T-helper 9 cell (primary cell): ENCODE measurements at places on chromosomes 7 and 10.
A peak's percentile ranks its signal among the peaks of the same experiment; 100 is the strongest.

DNA sequence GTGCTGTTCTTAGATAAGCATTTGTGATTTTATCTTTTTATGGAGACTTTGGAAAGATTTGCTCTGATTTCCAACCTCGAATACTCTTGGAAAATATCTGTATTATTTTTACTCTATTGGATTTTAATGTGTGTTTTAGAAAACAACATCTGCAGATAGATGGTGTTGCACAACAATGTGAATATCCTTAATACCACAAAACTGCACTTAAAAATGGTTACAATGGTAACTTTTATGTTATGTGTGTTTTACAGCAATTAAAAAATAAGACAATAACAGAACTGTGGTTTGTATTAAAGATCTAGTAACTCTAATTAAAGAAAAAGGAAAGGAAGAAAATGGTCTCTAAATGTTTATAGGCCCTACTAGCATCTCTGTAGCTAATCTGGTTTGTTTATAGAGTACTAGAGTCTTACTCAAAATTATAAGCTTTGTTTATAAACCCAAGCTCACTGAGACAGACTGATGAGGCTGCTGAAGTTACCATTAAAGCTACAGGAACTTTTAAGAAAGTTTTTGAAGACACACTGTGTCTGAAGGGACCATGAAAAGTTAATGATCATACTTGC, 74.6 kb upstream of the CC2D2B start:
- DNase-seq: no peak

DNA sequence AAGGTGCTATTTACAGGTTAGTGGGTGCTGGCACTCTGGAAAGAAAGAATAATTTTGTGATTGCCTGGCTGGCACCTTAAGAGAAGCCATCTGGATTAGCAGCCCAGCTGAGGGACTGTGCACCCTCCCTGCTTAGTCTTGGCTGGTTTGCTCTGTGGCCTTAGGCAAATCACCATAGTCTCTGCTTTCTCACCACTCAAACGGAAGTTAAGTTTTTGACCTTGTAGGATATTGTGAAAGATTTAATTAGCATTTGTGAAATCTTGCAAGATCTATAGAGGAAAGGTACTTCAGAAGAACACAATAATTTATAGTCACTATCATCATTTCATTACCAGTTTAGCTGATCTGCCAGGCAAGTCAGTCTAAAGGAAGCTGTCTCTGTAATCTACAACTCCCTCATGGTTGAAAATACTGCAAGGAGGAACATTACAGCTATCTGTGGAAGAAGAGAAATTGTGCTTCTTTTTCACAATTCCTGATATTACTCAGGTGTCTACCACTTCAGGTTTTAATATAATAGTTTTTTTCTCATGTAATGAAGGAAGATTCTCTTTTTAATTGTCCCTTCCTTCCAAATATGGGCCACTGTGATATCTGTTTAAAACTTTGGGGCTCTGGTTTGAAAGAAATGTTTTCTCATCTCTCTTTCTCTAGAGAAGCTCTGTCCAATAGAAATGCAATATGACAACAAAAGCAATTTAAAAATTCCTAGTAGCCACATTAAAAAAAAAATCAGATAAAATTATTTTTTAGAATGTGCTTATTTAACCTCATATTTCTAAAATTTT, 219.6 kb downstream of the PTEN start:
- no peak for DNase-seq

- DNase-seq: no peak
Observed at GRCh38 chr10:119863951-119864565, 8.6 kb downstream of the MCMBP start.

DNA sequence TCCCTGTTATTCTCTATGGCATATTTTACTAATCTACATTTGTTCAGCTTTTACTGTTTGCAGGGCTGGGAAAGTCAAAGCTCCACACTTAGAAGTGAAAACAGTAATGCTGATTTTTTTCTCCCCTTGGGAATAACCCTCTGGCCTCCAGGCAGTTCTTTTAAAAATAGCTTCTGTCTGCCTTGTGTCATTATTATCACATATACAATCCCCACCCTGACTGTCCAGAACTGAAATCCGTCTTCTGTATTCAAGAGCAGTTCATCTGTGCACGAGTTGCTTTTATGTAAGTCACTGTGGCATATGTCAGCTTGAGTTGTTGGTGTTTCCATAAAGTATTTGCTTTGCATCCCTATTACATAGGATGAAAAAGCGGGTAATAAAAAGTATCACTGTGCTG, 1221.1 kb upstream of the CELF2 start:
- no peak for DNase-seq

GRCh38 chr7:69693042-69693441, 94.8 kb downstream of the AUTS2 start:
- no peak for DNase-seq

- DNase-seq: no peak
Observed at GRCh38 chr10:31708474-31708873, 220.2 kb downstream of the ARHGAP12 start.

DNA sequence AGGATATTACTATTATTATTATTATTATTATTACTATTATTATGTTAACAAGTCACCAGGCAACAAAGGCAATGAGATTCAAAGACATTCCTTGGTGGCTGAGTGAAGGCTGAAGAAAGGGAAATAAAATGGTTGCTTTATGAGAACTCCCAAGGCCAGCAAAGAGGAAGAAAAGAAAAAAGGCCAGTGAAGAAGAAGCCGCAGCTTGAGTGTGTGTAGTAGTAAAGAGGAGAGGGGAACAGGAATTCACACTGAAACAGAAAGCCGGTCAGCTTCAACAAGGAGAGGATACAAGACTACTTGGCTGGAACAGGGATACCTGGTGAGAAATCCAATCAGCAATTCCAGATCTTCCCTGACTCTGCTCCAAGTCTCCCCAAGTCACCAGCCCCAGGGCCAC, 42.4 kb downstream of the PLXNA4 start:
- DNase-seq: no peak

GRCh38 chr7:112049555-112050249, 156.5 kb downstream of the DOCK4 start:
- no peak for DNase-seq

DNA sequence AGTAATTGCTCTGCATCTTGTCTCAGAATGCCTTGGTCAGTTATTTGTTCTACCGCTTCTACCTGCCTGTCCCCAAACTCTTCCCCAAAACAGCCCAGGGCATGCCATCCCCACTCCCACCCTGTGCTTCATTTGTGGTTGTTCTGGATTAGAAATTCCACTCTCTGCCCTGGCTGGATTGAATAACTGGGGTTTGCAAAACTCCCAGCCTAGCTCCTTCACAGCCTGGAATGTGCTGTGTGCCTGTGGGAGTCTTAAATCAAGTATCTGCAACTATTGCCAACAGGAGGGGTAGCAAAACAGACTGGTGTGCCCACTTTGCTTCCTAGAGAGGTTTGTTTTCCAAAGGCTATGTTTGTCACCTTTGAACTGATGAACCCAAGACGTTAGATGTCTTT, 24.2 kb downstream of the TSPAN15 start:
- no peak for DNase-seq

- no peak for DNase-seq
Observed at GRCh38 chr7:7220821-7221220, 38.5 kb downstream of the C1GALT1 start.

- peak; percentile 13 for DNase-seq
Observed at GRCh38 chr10:33010132-33011037, 52.4 kb upstream of the ITGB1 start.

DNA sequence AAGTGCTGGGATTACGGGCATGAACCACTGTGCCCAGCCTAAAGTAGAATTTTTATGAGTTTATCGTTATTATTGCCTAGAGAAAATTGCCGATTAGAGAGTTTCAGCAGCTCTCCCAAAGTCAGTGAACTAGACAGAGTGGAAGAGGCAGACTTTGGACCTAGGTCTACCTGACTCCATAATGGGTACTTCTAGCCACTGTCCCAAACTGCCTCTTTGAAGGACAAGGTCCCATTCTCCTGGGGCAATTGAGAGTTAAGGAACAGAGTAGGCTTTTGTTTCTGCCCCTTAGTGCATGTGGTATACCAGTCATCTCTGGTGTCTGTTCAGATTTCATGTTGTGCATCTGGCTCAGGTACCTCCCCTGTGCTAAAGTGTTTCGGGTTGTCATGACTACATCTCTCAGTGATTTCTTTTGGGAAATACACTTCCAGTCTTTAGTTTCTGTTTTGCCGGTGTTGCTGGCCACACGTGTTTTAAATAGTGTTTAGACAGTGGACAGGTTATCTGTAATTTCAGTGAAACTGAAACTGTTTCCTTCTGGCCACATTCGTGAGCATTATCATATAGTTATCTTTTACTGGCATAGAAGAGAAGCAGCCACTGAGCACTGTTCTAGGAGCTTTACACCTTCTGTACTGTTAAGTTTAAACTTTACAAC, 4.7 kb downstream of the TMEM236 start:
- DNase-seq: no peak

DNA sequence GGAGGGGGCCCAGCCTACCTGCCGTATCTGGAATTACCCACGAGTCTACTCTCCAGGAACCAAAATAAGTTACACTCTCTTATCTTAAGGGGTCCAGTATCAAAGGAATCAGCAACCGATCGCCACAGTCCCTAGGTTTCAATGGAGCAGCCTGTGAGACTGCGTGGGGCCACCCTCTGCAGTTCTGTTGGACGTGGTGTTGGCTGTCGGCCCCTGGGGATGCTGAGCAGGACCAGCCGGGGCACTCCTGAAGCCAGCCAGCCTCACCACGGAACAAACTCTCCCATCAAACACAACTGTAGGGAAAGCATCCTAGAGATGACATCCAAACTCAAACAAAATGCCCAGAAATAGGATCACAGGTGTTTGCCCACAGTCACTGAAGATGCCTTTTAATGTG, 25.5 kb upstream of the ABLIM1 start:
- DNase-seq: no peak

GRCh38 chr7:34740840-34741239, 82.8 kb downstream of the NPSR1 start:
- no peak for DNase-seq

GRCh38 chr7:120915314-120916105, 35.1 kb upstream of the ING3 start:
- DNase-seq: no peak

DNA sequence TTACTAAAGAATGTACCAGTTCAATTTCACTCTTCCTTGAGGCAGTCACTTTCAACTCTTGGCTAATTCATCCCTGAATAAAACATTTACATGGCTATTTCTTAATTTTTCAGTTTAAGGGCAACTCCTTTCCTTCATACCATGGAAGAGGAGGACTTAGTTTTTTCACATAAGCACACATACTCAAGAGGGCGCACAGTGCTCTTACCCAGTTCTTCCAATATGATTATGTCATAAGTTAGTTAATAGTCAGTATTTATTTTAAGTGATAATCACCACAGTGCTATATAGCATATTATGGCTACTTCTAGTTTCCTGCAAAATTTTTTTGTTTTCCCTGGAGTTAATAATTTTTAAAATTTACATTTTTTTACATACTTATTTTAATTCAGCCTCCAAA, 58.6 kb downstream of the SND1 start:
- DNase-seq: no peak

GRCh38 chr10:110350812-110351211, 46.1 kb upstream of the SMNDC1 start:
- DNase-seq: no peak

DNA sequence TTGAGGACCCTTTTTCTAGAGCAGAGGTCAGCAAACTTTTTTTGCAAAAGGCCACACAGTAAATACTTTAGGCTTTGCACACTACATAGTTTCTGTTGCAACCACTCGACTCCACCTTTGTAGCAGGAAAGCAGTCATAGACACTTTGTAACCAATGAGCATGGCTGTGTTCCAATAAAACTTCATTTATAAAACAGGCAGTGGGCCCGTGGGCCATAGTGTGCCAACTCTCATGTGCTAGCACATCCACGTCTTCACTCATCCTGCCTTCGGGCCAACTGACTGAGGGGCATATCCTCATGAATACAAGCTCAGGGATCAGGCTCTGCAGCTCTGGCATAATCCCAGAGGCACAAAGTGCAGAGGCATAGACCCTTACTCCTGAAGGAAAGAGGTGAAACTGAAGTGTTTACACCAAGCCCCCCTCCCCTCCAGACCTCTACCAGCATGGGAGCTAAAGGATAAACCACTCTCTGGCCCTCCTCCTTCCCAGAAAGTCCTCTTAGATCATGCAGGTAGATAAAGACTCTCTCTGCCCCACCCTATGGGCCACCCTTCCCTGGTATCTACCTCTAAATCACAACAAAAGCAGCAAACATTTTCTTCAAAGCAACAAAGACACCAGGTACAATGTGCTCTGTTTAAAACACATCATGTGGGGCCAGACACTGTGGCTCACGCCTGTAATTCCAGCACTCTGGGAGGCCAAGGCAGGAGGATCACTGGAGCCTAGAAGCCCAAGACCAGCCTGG, 71.0 kb downstream of the DLG5 start:
- DNase-seq: no peak

- no peak for DNase-seq
Observed at GRCh38 chr7:80675090-80675489, 36.6 kb downstream of the CD36 start.

DNA sequence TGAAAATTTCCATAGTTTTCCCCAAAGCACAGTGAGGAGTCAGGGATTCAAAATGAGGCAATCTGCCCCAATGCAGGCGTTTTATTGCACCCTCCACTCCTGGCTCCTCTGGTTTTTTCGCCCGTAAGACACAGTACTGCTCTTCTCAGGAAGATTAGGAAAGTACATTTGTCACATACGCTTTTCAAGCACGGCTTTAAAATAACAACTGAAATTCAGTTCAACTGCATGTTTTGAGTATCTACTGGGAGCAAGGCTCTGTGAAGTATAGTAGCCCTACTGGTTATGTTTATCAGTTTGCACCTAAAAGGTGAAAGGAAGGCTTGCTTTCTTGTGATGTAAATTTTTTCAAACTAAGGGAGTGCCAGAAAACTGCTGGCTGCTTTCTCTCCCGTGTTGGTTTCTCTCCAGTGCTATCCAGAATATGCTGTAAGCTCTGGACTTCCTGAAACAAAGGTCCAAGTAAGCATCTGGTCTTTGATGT, 1.9 kb upstream of the SGMS1 start:
- DNase-seq: no peak

GRCh38 chr7:1458683-1459511, at the start of gene MICALL2:
Gene MICALL2, minus strand, starts transcription at chr7:1459470. Its CDS starts 144 bp downstream, at chr7:1459326.
- DNase-seq: peak; percentile 16

- DNase-seq: no peak
Observed at GRCh38 chr7:27367933-27368549, 125.4 kb downstream of the EVX1 start.

- DNase-seq: no peak
Observed at GRCh38 chr7:89401099-89401498, 605.6 kb upstream of the TEX47 start.

GRCh38 chr10:70677620-70678249, 5.4 kb downstream of the ADAMTS14 start:
- no peak for DNase-seq
